ENCODE measurements at places on chromosomes 2 and 18. TPM values are rescaled to one million over a fixed set of nuclear protein-coding genes. Genes with fewer than 3 reads are reported as not detected.

- DNase-seq = no peak
These were observed 429.2 kb downstream of the PID1 start for GRCh38 chr2:228841877-228842276.

Gene CERKL
- 0.71 TPM for total RNA-seq

Gene CAPN10
- 22.2 TPM for total RNA-seq

DNA sequence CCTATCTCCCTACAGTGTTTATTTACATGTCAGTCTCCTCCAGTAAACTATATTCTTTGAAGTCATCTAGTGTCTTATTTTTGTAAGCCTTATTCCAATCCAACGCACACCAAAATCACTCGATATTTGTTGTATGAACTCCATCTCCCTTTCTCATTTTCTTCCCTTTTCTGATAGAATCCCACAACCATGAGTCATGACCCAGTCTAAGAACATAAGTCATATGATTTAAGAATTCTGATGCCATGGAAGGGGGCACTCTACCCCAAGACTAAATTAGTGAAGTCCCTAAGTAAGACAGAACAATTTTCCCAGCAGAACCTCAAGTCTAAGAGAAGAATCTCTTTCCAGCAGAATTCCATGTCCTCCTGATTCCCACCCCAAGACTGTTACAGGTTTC, 5.4 kb downstream of the CHMP3 start:
- DNase-seq = no peak

DNA sequence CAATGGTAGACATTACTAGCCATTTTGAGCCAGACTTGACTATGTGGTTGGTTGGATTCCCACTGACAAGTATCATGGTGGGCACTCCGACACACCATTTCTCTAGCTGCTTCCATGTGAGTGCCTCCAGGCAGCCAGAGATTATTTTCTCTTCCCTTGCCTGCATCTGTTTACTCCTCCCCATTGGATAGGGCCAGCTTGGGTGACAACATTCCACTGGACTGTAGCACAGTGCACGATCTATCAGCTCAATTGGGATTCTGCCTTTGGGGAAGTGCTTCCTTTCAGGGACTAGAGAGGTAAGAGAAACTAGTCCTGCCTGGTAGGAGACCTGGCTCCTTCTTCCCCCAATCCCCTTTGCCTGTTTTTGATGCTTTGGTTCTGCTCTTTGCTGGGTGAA, 49.0 kb upstream of the MAP4K3 start:
- no peak for DNase-seq

Gene REG1B
- total RNA-seq = not detected

DNA sequence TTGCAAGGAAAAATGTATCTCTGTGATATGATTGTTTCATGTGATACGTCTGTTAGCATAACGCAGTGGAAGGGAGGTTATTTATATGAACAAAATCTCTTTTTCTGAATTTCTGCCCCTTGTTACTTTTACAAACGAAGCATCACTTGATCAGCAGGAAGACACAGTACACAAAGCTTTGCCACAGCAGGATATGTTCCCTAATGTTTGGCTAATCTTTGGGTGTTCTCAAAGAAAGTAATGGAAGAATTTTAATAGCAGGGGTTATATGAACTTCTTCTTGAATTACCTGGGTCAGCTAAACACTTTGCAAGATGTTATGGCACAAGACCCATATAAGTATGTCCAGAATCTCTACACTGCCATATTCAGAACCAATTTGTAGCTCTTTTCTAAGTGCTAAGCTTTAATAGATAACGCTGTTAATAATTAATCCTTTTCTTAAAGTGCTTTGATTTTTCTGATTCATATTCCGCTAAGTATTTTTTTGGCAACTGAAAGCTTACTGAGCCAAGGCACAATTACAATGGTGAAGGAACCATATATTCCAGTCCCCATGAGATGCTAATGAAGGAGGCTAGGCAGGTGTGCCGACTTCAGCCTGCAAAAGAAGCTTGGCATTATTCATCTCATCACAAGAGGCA, 33.2 kb upstream of the TRIB2 start:
- no peak for DNase-seq

DNA sequence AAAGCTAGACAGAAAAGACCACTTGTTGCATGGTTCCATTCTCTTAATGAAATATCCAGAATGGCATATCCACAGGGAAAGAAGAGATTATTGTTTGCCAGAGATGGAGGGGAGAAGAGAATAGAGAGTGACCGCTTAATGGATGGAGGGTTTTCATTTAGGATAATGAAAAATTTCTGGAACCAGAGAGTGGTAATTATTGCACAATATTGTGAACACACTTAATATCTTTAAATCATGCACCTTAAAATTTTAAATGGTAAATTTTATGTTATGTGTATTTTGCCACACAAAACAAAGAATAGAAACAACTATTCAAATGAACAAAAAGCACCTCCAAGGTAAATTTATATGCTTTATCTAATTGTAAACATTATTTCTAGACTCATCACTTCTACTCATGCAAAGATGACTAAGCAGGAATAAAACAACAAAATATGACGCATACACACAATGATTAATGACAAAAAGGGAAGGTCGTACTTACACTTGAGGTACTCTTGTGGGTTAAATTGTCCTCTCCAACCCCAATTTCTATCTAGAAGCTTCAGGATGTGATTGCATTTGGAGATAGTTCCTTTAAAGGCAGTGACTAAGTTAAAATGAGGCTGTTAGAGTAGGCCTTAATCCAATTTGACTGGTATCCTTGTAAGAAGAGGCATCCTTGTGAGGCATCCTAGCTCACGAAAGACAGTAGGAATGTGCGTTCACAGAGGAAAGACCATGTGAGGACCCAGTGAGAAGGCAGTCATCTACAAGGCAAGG, 18.7 kb upstream of the DHRS9 start:
- peak; percentile 47 for DNase-seq

Gene CELF4
- total RNA-seq = not detected

Gene KIF3C
- total RNA-seq = 38.8 TPM

Gene DPP10
- total RNA-seq = not detected

GRCh38 chr2:174873471-174873870, 109.2 kb upstream of the CHRNA1 start:
- DNase-seq = no peak

- DNase-seq = no peak
These were observed 215.4 kb downstream of the ZBTB7C start for GRCh38 chr18:48193521-48194492.

Gene CFAP221
- 0.57 TPM for total RNA-seq

- no peak for DNase-seq
These were observed 19.1 kb downstream of the HDAC4 start for GRCh38 chr2:239381709-239382134.

Gene MOCOS
- total RNA-seq = 3.3 TPM

GRCh38 chr2:134230885-134231284, 23.0 kb upstream of the MGAT5 start:
- DNase-seq = no peak

Gene IL18RAP
- total RNA-seq = not detected

Gene RAX
- total RNA-seq = not detected

DNA sequence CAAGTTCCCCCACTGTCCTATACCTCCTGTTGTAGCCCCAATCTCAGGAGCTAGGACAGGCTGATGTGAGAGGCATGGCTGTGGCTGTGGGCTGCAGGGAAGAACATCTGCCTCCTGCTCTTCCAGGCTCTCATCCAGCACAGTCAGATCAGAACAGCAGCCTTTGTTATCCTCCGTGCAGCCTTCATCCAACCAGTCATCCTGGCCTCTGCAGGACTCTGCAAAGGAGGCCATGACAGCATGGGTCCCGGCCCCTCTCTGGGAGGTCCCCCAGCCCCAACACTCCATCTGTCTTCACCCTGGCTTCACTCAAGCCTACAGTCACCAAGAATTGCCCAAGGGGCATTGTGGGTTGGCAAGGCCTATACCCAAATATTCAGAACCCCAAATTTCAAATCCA, 223.2 kb upstream of the COPS8 start:
- DNase-seq = no peak

GRCh38 chr18:75455249-75456198, 28.0 kb upstream of the SMIM21 start:
- DNase-seq = no peak
